RPMI8226 (cell line): ENCODE measurements at places on chromosomes 3 and 15.

DNA sequence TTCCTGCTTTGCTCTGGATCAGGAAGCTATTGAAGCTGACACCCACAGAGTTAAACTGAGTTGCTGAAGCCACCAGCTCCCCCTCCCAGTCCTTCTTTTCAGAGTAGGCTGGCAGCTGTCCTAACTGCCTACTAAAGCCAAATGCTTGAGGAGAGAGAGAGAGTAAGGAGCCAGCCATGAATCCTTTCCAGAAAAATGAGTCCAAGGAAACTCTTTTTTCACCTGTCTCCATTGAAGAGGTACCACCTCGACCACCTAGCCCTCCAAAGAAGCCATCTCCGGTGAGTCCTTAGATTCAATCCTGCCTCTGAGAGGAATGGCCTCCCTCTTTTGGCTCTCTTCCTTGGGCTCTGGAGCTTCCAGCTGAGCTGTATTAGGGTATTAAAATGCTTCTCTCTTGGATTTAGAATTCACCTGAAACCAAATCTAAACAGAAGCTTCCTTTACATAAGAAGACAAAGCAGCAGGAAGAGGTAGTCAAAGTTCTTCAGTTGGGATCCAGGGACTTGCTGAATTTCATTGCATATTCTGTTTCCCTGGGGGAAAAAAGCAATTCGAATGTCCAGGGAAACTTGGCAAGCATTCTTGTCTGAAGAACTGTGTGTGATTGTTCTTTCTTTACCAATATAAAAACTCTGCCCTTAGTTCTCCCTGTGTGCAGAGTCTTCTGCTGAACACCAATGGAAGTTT lies at the start of gene SLC15A2:
TSS of gene SLC15A2 (plus strand) at position 101 of the 690 bp plus-strand sequence. CDS start at position 177, 76 bp downstream.
- no peak for DNase-seq

GRCh38 chr3:149563114-149563513 lies 88.6 kb downstream of the TM4SF4 start:
- no peak for DNase-seq

DNA sequence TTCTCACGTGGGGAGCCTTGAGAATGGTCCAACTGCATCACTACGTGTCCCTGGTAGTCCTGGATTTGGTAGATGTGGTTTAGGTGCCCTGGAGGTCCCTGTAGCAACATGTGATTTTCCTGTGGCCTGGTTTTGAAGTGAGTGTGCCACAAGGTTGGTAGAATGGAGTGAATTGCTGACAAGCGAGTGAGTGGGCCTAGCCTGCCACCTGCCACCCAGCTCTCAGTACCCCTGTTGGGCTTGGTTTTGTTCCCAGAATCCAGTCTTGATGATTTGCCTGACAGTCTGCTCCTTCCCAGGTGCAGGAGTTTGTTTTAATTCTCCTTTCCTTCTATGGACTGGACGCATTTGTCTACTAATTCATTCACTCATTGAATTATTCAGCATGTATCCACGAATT lies 19.4 kb downstream of the RPLP1 start:
- DNase-seq: no peak

GRCh38 chr15:26449291-26449690 lies 323.6 kb downstream of the GABRB3 start:
- DNase-seq: no peak

DNA sequence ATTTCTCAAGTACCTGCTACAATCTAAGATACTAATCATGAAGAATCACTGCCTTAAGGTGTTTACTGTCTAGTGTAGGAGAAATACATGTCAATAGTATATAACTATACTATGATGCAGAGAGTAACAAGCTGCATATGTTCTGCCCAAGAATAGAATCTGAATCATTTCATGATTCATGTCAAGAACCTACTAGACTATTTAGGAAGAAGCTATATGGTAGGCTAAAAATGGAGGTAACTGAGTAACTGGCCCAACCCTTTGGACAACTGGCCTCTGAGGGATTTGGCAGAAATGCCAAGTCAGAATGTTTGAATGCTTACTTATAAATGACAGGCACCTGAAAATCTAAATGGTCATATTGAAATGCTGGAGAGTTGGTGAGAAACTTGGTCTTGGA lies 59.9 kb upstream of the DGKG start:
- DNase-seq: no peak
